ENCODE measurements at places on chromosomes 6 and 20.
A peak's percentile ranks its signal among the peaks of the same experiment; 100 is the strongest.

DNA sequence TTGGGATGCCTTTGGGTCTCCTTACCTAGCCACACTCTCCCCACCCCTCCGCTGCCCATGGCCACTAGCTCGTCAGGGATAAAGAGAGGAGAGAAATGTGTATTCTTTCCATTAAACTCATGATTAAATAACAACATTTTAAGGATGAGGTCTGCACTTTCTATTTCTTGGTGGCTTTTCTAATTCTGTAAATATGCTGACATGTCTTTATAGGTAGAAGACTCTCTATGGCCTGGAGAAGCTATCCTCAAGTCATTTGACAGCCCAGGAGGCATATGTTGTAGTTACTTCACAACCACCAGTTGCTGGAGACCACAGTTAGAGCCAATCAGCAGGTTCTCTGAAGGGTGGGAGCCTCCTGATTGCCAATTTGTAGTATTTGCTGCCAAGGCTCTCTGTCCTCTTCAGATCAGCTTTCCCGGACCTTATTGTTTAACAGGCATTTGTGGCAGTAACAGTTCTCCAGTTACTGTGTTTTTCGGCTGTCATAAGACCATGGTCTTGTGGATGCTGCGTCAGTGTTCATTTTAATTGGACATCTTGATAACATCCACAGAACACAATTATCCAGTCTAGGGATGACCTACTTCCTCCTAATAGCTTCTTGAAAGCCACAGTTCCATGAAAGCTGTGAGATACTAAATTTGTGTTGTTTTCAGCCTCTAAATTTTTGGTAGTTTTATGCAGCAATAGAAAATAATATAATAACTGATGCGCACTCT lies 205.0 kb upstream of the KCNQ5 start:
- DNase-seq, result no peak

GRCh38 chr6:925656-926213 lies 232.8 kb upstream of the EXOC2 start:
- no peak for DNase-seq

DNA sequence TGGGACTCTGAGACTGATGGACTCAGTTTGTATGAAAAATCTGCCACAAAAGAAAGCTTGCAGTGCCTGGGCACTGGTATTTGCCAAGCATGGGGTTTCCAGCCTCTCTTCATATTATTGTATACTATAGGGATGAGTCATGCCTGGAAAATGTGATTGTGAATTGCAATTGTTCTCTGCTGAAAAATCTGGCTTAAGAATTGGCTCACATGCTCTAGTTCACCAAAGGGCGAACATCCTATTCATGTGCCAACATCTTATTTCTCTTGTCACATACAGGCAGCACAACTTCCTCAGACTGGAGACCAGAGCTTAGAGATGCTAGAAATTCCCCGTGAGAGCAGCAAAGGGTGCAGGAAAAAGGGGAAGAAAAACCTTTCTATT lies 103.6 kb upstream of the KCNK16 start:
- no peak for DNase-seq

DNA sequence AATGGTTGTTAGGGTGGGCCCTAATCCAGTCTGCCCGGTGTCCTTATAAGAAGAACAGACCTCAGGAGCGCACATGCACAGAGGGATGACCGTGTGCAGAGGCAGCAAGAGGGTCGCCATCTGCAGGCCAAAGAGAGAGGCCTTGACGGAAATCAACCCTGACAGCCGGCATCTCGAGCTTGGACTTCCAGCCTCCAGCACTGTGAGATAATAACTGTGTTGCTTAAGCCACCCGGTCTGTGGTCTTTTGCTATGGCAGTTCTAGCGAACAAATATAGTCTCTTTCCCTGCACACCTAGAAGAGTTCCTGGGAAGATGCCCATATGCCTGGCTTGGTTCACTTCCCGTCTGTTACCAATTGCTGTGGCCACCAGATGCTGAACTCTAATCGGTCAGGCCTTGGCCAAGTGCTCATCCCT lies 35.3 kb upstream of the PTGIS start:
- DNase-seq, result peak; percentile 26

DNA sequence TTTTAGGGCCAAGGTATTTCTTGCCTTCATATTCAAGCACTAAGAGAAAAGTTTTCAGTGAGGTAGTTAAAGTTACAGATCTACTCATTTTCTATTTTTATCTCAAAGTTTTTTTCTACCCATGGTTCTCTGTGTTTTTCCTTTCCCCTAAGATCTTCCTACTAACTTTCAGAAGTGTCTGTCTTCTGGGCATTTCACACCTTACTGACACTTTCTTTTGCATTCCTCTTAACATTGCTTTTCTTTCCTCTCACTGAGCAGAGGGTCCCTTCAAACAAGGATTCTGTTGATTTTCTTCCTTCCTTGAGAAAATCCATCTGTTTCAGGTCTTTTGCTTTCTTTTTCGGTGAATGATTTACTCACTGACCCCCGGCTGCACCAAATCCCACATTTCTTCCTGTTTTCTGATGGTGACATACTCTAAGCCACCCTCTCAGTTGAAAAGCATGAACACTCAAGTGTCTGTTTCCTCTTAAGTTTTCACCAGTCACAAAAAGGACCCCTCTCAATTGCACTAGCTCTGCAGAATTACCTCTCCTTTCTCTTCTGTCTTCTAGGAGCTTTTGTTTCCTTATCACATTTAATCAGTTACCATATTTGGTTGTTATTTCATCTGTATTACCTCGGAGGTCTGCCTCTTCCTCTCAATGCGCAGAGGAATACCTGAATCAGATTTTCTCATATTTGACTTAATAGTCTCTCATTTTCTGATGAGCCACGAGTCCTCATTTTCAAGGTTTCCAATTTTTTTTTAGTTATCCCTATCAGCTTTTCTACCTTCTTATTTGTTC lies 73.5 kb upstream of the RNF217 start:
- peak; percentile 35 for DNase-seq

- no peak for DNase-seq
Measured at GRCh38 chr6:14831937-14832336, 413.9 kb upstream of the JARID2 start.

DNA sequence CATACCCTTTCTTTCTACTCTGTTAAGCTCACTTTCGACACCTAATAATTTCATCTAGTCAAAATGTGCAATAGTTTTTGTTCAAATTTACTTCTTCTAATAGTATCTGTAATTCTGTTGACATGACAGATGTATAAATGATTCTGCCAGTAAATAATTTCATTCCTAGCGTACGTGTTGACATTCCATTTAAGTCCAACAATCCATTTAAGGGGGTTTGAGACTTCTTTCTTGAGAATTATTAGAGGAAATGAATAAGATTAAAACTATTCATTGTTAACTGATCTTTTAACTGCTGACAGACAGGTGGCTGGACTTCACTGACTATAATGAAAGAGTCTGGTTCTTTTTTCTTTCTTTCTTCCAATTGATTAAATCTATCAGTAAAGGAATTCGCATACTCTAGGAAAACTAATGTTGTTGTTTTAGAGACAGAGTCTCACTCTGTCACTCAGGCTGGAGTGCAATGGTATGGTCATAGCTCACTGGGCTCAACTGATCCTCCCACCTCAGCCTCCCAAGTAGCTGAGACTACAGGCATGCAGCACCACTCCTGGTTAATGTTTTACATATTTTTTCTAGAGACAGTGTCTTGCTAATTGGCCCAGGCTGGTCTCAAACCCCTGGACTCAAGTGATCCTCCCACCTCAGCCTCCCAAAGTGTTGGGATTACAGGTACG lies 55.9 kb downstream of the MAP3K5 start:
- peak; percentile 46 for DNase-seq

DNA sequence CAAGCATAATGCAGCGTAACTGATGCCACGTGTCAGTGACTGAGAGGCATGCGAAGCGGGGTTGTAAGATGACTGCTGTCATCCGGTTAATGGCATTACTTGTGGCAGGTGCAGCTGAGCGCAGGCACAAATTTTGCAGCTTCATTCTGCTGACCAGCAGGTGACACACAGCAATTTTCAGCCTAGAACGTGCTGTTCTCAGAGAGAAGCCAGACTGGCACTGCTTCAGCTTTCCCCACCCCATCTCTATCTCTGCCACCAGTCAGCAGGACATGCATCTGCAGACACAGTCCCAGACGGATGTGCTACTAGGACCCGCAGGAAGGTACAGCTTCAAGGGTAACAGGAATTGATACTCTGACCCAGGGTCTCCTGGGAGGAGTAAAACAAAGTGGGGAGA lies 221.8 kb downstream of the KIF16B start:
- no peak for DNase-seq

DNA sequence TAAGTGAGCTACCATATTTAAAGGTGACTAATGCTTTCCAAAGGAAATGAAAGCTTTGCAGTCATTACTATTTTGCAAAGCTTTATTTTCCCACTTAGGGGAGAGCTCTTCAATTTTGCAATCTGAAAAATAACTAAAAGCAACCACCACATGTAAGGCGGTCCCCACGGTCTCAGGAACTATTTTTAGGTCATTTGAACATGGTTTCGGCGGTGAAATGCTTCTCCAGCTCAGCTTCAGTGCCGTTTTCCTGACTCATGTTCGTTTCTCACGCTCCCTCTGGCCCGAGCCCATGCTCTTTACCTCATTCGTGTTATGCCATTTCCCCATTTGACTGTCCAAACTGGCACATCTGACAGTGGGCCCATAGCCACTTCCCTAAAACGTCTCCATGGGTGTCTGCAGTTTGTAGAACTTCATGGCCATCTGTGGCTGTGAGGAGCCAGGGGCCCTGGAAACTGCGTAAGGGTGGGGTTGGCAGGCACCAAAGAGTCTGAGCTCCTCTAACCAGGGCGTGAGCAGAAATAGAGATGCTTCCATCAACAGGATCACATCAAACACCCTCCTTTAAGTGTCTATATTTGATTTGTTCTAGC lies 46.5 kb downstream of the ADTRP start:
- no peak for DNase-seq

GRCh38 chr20:31580706-31581105 lies 24.4 kb upstream of the ID1 start:
- no peak for DNase-seq

DNA sequence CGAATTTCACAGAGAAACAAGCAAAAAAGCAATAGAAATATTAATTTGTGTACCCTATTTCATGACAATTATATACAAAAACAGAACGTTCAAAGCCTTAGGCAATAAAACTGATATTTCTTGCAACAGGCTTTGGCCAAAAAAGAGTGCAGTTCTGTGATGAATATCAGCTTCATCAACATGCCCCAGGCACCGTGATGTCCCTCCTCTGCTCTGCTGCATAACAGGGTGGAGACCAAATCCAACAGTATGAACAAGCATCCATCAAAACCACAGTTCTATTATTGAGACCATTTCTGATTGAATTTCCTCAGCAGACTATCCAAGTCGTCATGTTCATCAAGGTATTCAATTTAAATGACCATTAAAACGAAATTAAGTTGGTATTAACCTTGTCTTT lies 722.6 kb upstream of the NRSN1 start:
- no peak for DNase-seq

DNA sequence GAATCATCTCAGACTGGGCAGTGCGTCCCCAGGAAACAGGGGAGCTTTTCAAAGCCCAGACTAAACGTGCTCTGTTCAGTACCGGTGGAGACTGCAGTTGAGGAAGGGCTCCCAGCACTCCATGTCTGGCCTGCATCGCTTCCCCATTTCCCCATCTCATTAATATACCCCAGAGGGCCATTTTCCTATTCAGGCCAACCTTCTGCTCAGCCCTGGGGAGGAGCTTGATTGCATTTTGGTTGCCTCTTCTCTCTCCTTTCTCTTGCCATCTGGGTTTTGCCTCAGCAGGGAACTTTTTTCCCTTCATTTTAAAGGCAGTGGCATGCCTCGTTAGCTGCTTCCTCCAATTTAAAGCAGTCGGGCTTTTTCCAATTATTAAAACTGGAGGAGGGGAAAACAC lies 394.3 kb upstream of the SOX4 start:
- DNase-seq, result no peak

DNA sequence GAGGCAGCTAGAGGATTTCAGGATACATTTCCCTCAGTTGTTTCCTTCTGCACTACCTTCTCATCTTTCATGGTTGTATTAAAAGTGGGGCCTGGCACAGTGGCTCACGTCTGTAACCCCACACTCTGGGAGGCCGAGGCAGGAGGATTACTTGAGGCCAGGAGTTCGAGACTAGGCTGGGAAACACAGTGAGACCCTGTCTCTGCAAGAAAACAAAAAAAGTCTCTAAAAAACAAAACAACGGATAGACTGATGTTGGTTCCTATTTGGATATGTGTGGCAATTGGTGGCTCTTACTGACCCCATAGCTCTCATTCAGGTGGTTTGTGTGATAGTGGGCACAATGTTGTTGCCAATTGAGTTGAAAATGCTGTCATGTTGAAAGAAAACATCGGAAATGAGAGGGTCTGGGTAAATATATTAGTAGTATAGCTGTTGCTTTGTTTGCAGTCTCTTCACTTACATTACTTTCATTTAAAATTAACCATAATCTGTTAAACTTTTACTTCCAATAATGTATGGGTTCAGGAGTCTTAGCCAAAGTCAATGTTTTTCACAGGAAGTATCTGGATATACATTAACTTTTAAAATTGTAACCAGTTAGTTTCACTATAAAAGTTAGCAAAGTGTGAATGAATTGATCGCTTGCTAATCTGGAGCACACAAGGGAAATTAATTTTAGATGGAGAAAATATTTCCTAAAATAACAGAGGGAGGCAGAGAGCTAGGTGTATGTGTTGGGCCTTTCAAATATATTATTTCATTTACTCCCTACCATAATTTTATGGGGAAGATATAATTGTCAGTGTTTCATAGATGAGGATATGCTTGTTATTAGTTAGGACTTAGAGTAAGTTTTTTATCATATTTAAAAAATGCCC lies 31.1 kb downstream of the UTRN start:
- DNase-seq, result no peak

DNA sequence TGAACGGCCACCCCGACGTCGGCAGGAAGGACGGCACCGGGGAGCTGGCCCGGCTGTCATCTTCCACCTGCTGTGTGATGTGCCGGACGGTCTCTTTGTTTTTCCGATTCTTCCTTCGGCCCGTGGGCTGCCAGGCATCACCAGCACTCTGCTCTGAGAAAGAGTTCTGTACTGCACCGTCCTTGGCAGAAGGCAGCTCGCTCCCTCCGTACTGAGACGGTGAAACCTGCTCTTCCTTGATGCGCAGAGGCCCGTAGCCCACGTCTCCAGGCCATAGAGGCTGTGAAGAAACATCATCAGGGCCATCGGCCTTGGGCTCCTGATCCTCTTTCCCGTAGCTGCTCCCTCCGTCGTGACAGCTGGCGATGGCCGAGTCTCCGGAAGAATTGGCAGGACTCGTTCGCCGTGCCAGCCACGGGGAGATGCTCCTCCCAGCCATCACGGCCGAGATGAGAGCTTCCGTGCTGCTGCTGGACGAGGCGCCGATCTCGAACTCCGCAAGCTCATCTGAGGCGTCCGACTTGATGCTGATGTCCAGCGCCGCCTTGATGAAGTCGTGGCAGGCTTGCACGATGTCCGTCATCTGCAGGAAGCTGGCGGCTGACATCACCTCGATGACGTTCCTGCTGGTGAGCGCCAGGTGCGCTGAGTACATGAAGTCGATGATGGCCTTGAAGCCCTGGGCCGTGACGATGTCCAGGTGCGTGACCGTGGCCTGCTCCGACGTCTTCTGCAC lies 41.1 kb downstream of the ZBTB46 start:
- DNase-seq, result no peak

- no peak for DNase-seq
Measured at GRCh38 chr6:112241820-112242429, 12.4 kb downstream of the LAMA4 start.

Measured in ACHN (cell line).